Fibroblast of skin of left quadriceps (primary cell): ENCODE measurements at places on chromosomes 7 and 10.

DNA sequence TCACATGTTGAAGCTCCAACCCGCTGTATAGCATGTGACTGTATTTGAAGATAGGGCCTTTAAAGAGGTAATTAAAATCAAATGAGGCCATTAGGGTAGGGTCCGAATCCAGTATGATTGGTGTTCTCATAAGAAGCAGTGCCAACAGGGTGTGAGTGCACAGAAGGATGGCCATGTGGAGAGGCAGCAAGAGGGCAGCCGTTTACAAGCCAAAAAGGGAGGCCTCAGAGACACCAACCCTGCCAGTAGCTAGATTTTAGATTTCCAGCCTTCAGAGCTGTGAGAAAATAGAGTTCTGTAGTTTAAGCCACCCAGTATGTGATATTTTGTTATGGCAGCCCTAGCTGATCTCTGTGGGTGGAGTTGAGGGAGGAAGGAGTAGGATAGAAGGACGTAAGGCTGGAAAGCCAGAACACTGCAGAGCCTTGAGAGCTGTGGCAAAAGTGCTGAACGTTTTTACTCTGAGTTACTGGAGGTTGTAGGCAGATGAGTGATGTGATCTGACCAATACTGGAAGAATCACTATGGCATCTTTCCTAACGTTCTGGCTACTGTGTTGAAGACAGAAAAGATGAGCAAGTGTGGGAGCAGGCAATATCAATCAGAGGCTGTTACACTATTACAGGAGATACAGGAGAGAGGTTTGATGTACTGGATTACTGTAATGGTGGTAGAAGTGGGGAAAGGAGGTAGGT is 334.9 kb downstream of the ELMO1 start:
- DNase-seq, result peak; percentile 29

GRCh38 chr7:26648554-26648953 is 215.8 kb downstream of the SKAP2 start:
- peak; percentile 23 for DNase-seq

GRCh38 chr10:57664815-57665214 is 602.9 kb downstream of the IPMK start:
- no peak for DNase-seq

GRCh38 chr7:108497082-108497725 is 28.7 kb downstream of the PNPLA8 start:
- peak; percentile 24 for DNase-seq

DNA sequence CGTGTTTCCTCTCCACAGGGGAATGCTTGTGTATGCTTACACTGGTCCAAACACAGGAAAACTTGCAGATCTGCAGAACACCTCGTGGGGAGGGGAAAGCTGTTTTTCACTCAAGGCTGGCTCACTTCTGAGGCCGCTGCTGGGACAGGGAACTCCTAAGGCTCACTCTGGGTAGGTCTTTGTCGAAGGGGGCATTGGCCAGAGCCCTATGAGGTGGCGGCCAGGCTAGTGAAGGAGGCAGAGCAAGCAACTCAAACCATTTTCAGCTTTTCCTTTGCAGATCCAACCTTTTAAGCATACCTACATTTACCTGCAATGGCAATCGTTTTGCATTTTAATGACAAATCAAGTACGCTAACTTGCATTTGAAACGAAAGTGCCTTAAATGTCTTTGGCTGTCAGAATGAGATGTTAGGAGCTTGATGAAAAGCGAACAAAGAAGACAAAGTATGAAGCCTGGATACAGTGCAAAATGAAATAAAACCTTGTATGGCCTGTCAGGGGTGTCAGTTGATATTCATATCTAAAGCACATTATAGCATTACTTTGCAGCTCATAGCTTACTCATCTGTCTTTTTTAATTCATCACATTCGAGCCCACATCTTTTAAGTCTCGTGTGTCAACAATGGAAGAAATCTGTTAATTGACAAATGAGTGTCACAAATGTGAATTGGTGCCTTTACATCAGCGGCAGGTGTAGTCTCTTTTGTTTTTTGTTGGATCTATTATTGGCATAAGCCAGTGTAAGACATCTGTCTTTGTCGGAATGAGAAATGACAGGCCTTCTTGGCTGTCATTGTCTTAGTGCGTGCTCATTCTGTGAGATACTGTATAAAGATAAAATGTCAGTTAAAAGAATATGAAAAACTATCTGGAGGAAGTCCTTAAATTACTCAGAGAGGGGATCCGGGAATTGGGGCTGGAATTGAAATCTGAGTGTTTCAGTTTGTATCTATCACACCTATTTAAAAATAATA is 30.5 kb downstream of the LRMDA start:
- no peak for DNase-seq

DNA sequence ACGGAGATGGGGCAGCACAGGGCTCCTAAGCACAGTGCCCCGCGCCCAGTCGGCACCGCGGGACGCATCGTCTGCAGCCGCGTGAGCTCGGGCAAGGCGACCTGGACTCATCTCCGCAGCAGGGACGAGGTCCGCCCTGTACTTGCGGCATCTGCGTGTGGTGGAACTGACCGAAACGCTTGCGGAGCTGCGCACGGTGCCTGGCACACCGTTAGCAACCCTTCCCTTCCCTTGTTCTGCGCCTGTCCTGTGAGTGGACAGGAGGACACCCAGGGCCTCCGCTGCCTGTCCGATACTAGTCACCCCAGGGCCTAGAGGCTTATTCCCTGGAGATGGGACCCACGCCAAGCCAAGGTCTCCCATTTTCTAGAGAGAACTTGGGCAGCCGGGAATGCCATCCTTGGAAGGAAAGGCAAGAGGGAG is 98.5 kb downstream of the WDR11 start:
- DNase-seq, result no peak

GRCh38 chr10:32240471-32240870 is 106.5 kb downstream of the EPC1 start:
- no peak for DNase-seq

GRCh38 chr7:157566631-157567006 is 229.8 kb downstream of the DNAJB6 start:
- no peak for DNase-seq

- DNase-seq, result peak; percentile 18
Measured at GRCh38 chr10:95430231-95430951, 130.8 kb downstream of the SORBS1 start.

GRCh38 chr7:20513341-20513740 is 102.1 kb upstream of the ABCB5 start:
- no peak for DNase-seq

DNA sequence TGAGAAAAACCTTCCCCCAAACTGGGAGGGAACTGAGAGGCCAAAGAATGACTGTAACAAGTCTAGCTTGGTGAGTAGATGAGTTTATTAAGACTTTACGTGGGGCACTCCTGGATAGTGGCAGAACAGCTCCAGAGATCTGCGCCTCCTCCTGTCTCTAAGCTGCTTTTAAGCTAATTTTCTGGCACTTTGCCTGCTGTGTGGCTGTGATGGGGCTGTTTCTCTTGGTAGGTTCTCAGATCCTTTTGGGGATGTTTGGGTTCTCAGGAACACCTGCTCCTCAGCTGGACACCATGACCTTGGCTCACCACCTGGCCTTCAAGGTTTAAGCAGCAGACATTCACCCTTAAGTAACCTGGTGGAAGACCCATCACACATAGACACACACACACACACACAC is 68.3 kb downstream of the AKR1E2 start:
- no peak for DNase-seq

- DNase-seq, result no peak
Measured at GRCh38 chr7:139811066-139811465, 18.0 kb upstream of the TBXAS1 start.

DNA sequence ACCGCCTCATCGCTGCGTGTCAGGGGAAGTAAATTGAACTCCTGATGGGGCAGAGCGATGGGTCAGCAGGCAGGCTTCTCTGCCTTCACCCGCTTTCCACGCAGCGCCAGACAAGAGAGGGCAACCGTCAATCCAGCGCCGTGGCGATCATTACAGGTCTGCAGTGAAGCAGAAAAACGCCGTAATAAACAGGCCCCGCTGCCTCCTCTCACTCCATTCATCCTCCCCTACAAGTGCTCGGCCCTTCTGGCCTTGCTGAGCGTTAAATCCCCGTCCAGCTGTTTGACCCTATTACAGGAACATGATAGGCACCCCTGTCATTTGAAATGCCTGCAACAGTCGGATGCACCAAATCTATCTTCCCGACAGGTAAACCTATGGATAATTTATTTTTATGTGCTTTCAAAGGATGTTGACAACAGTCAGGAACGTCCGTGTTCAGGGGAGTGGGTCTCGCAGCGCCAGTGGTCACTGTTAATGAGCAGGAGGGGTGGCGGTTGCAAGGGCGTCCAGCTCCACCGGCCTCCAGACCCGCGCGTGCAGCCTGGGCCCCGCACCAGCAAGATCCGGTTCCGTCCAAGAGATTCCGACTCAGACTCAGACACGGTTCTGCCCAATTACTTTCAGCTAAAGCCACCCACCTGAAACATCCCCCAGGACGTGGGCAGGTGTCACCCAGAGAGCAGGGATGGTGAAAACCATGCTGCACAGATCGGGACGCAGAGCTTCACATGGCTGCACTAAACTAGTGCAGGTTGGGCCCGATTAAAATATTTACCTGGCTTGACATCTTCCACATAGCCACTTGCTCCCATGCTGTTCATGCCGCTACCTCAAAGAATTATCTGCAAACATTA is 508.0 kb upstream of the MGMT start:
- no peak for DNase-seq

- no peak for DNase-seq
Measured at GRCh38 chr7:158350166-158350900, 237.3 kb downstream of the PTPRN2 start.

DNA sequence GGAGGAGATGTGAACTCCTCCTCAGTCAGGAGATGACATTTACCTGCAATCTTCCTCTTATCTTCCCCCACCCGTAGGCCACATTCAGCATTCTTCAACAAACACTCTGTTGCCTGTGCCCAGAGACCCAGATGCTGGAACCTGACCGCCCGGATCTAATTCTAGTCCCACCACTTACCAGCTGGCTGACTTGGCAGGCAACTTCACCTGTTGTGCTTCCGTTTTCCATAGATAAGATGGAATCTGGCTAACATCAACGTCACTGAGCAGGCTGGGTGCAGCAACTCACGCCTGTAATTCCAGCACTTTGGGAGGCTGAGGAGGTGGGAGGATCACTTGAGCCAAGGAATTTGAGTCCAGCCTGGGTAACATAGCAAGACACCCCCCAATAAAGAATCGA is 21.3 kb upstream of the FXYD4 start:
- no peak for DNase-seq

- DNase-seq, result no peak
Measured at GRCh38 chr7:158957921-158958491, 101.6 kb downstream of the DYNC2I1 start.

GRCh38 chr7:88146616-88147015 is 73.2 kb downstream of the SRI start:
- DNase-seq, result no peak

GRCh38 chr7:37973915-37974314 is 53.5 kb downstream of the EPDR1 start:
- no peak for DNase-seq

DNA sequence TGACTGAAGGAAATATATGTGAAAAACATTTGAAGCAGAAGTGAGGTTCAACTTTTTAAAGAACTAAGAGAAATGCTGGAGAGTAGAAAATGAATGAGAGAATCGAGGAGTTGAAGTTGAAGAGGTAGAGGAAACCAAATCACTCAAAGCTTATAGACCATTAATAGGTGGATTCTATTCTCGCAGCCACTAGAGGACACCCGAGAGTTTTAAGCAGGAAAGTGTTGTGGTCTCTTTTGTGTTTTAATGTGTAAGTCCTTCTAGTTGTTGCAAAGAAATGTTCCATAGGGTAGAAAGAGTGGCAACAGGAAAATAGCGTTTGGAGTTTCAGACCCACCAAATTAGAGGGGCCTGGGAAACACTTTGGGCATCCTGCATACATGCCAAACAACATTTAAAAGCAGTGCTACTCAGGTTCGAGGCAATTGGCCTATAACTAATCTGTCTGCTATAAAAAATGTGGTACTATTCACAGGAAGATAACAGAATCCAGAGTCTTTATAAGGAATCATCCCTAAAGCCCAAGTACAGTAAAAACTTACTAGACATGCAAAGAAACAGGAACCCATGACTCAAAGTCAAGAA is 75.3 kb upstream of the TAS2R16 start:
- DNase-seq, result no peak

GRCh38 chr7:130893441-130893894 is 159.5 kb upstream of the KLF14 start:
- no peak for DNase-seq

DNA sequence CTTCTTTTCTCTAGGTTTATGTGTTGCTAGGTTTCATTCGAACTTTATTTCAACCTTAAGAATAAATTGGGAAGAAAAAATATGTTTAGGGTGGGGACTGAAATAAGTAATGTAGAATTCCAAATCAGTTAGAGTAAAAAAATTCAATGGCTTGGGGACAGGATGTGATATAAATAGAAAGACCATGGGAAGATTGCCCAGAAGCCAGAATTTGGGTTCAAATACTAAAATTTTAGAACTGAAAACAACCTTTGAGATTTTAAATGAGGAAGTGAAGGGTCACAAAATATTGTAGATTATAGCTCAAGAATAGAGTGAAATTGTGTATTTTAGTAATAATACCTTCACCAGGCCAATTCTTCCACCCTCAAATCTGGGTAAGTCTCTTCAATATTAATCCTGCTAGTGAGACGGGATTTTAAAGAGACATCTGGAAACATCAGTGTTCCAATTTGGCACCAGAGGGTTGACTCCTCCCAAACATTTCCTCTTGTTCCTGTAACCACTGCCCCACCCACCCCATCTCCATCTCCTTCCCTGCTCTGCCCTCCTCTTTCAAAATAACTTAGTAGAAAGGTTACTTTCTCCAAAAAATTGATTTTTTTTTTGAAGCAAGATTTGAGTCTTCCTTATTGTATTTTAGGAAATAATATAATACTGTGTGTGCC is 51.3 kb upstream of the FAM3C start:
- no peak for DNase-seq

DNA sequence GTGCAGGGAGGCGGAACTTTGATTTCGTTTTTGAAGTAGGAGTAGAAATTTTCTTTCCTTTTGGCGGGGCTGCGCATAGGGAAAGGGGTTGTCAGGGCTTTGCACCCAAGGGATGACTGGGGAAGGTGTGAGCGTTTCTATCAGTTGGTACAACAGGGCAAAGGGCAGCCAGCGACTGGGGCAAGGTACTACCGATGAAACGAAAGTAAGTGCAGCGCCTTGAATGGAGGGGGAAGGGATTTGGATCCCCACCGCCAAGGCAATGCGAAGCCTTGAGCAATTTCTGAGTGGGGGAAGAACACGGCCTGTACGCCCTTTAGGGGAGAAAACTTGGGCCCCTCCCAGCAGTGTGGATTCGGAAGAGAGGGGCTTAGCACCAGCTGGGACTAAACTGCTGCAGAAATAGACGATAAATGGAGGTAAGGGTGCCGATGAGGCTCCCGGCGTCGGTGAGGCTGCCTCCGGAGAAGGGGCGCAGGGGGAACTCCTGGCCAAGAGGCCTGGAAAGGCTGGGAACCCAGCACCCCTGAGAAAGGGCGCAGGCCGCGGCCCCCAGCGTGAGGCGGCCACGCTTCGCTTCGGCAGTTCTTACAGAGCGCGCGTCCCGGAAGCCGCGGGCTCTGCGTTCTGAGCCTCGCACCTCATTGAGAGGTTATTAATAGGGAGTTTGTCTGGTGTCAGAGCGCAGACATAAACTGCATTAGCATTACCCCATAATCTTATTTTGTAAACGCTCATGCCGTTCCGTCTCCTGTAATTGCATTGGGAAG is 10.0 kb upstream of the TLX1 start:
- no peak for DNase-seq
